Heart left ventricle (tissue), 16 donors: ENCODE measurements at places on chromosomes 16 and 17. TPM values are rescaled to one million over a fixed set of nuclear protein-coding genes. Genes with fewer than 3 reads are reported as not detected.

The P2RX1 gene
- total RNA-seq: 0.47 TPM

The TMEM231 gene
- total RNA-seq: 7.1 TPM

The CBX2 gene
- 3.0 TPM for total RNA-seq

The CALB2 gene
- 0.35 TPM for total RNA-seq

The EIF1 gene
- total RNA-seq: 1,294 TPM

The UBN1 gene
- 29.4 TPM for total RNA-seq

The HAS3 gene
- total RNA-seq: 0.90 TPM

The PFN1 gene
- total RNA-seq: 234 TPM

The ENPP7 gene
- total RNA-seq: not detected

The MAPK8IP3 gene
- 43.9 TPM for total RNA-seq

The NUFIP2 gene
- total RNA-seq: 38.5 TPM

The PTGES3L gene
- total RNA-seq: 35.0 TPM

The MYH8 gene
- not detected for total RNA-seq

The SLC16A13 gene
- total RNA-seq: 2.1 TPM

The CASKIN1 gene
- total RNA-seq: 2.0 TPM

The KRTAP2-1 gene
- total RNA-seq: not detected
